Ammon's horn (tissue), 1 donor: ENCODE measurements at places on chromosomes 2 and 18.

- DNase-seq, result no peak
These were observed 81.9 kb upstream of the SERPINE2 start for GRCh38 chr2:224120986-224121385.

DNA sequence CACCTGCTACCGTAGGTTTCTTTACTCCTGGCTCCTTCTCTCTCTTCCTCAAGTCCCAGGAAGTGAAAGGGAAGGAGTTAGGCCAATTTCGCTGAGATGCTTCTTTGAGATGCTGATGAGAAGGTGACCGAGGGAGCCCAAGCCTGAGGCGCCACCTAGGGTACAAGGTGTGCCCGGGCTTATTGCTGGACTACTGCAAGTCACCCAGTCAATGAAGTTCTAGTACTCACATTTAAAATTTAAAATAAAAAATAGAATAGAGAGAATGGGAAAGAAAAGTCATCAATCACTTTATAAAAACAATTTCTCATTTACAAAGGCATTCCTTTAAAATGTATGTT, 45.3 kb downstream of the ACAA2 start:
- DNase-seq, result peak; percentile 49

DNA sequence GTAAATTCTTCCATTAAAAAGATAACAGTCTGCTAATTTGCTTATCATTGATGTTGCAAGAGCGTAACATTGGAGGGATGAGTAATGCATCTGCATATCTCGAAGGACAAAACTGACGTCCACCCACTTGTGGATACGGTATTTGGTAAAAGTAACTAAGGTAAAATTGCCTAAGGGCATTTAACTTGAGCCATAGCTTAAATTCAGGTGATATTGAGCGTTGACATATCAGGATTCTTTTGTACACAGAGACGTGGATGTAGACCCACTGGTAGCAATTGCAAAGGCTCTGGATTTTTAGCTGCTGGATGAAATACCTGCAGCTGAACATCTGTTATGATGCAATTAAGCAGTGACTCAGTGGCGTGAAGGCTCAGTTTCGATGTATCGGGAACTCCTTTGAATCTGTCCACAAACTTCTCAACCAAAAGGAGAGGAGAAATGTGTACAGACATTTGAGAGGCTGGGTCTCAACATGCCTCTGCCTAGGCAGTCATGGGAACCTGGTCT, 119.3 kb downstream of the SPTBN1 start:
- DNase-seq, result no peak

GRCh38 chr18:36212301-36213171, 25.2 kb downstream of the MOCOS start:
- peak; percentile 16 for DNase-seq

DNA sequence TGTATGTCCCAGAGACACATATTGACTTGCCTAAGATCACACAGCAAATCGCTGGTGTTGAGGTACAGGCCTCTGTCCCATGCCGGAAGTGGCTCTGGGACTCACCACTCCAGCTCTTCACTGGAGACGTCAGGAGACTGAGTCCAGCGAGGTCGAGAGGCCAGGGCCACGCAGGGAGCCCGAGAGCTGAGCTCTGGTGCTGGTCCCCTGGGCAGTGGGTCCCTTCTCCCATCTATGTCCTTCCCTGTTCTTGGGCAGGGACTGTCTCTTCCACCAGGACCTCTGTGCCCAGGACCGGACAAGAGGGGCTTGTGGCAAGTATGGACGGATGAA, 62.4 kb upstream of the TWIST2 start:
- no peak for DNase-seq

GRCh38 chr18:9095297-9096006, 7.0 kb upstream of the NDUFV2 start:
- DNase-seq, result no peak

GRCh38 chr18:4181882-4182568, 273.1 kb downstream of the DLGAP1 start:
- DNase-seq, result no peak

DNA sequence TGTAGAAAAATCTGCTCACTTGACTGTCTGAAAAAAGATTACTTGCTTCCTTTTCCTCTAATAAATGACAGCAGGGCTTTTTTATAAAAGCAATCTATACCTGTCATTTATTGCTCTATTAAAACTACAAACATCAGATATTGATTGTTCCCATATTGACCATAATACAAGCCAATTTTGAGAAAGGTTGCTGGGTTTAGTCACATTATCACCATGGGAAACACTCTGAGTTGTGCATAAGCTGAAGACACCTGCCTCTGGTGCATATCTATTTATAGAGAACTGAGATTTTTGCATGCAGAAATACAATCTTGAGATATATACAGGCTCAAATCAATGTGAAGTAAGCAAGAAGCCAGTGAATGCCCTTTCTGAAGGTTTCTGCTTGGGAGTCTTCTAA, 853.9 kb downstream of the DCC start:
- no peak for DNase-seq

DNA sequence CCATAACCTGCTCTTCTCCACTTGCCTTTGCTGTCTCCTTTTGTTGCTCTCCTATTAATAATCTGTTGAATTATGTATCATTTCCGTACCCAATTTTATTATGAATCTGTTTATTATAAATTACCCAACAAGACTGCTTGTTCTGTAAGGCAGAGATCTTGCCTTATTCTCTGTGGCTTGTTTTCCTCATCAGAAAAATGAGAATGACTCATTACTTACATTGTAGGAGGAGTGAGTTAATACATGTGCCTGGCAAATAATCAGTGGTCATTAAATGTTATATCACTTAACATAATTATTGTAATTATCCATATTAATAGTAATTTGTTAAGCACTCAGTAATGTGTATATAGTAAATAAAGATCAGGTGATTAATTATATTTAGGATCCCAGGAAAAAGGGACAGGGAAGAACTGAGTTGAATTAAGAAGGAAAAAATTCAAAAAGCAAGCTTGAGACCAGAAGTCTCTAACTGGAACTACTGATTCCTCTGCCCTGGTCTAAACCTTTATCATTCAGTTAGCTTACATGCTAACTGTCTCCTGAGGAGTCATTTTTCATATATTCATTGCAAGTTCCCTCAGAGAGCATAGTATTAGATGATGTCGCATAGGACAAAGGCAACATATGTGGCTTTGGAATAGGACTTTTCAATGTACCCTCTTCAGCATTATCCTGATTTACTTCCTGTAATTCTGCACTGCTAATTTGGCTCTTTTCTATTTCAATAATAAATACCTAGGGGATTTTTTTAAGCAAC, 335.7 kb downstream of the GALNT13 start:
- no peak for DNase-seq

GRCh38 chr18:74928194-74928968, 280.6 kb downstream of the PTGR3 start:
- no peak for DNase-seq

- no peak for DNase-seq
These were observed 275.9 kb upstream of the MAP2 start for GRCh38 chr2:209147981-209148380.

- no peak for DNase-seq
These were observed 25.0 kb downstream of the COA5 start for GRCh38 chr2:98583276-98583675.

- DNase-seq, result no peak
These were observed 58.0 kb downstream of the NYAP2 start for GRCh38 chr2:225457482-225457881.

DNA sequence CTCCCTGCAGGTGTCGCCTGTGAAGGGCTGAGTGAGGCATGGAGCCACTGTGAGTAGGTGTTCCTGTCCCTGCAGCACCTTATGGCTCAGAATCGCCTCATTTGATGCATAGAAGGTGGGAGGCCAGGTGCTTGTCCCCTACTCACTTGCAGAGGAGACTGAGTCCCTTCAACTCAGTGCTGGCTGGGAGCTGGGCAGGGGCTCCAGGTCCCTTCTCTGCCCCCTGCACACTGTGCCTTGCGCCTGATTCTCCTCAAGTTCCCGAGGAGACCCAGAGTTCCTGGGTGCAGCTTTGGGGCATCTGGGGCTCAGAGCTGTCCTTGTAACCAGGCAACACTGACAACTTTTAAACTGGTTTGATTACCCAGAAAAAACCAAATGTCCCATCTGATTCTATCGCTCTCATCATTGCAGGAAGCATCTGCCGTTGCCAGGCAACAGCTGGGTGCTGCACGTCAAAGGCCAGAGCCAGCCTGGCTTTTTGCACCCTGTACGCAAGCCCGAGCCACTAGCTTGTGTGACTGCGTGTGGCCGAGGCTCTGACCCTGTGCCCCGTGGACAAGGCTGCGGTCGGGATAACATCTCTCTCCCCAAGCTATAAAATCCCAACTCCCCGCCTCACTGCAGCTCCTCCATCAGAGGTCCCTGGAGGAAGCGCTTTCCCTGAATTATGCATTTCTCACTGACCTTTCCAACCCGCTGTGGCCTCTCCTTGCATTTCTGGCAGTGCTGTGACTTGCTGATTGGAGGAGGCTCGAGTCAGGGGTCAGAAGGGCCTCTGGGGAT, 130.8 kb upstream of the HDAC4 start:
- no peak for DNase-seq

DNA sequence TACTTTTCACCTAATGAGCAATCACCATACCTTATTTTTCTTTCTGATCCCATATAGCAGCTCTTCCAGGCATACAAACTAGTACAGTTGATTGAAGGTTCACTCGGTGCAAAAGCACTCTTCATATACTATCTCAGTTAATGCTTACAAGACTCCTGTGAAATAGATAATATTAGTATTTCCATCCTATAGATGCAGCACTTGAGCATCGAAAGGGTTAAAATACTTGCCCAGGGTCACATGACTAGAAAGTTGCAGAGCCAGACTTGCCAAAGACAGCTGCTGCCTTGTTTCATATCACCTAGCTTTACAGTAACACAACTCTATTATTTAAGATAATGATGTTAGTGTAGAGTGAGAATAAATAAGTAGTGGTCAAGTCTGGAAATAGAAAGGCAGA, 466.0 kb upstream of the TNP1 start:
- no peak for DNase-seq
